ENCODE measurements at places on chromosomes 1 and 21.

DNA sequence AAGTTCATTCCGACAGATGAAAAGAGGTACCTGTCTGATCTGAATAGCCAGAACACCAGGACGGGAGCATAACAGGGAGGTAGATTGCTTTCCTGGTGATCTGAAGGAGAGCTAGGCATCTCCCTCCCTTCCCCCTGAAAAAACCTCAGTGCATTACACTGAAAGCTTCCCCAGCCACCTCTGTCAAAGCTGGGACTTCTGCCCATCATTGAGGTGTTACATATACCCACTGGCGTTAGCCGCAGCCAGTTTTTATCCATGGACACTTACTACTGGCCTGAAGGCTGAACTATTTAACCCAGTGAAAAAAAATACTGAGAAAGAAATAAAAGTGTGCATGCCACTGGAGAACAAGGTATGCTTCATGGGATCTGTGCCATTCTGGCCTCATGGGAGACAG lies 568.3 kb upstream of the ADAMTS5 start:
- DNase-seq = no peak

GRCh38 chr1:59136541-59137275 lies 160.2 kb upstream of the FGGY start:
- peak; percentile 64 for DNase-seq

DNA sequence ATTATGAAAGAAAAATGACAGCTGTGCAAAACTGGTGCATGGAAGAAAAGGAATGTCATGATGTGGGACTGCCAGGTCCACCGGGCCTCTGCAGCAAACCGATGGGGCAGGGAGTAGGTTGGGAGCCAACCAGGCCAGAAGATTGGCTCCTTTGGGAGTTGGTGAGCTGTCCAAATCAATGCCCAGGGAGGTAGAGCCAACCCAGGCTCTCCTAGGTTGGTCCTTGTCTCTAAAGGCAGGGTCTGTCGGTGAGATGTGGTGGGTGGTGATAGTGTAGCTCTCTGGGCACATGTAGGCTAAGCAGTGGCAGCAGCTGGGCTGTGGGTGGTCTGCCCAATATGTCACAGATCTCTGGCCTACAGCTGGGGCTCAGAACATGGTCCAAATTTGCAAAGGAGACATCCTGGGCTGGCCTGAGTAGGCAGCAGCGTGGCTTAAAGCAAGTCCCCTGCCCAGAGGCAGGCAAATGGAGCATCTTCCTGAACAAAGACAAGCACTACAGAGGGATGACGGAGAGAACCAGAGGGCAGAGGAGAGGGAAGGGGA lies 61.2 kb upstream of the PRDX6 start:
- no peak for DNase-seq

GRCh38 chr1:80202118-80202517 lies 1195.6 kb upstream of the ADGRL4 start:
- no peak for DNase-seq

DNA sequence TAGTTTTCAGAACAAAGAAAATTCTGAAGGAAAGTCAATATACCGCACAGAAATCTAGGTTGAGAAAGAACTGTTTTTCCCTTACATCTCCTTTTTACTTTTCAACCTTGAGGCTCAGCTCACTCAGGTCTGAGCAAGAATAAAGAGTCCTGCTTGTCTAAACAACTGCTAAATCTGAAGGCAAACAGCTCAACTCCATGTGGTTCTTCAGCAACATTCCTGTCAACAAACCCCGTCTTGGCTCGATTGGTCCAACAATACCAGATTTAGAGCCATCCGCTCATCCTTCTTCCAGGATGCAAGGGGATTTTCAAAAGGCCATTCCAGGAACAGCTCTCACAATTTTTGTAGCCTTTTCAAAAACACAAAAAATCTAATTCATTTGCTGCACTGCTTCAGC lies 119.8 kb downstream of the HLCS start:
- no peak for DNase-seq

- no peak for DNase-seq
Observed at GRCh38 chr21:33289199-33289819, 23.1 kb downstream of the IL10RB start.

- no peak for DNase-seq
Observed at GRCh38 chr1:240284656-240285414, 193.2 kb downstream of the FMN2 start.

GRCh38 chr1:67952071-67952470 lies 98.4 kb downstream of the DIRAS3 start:
- DNase-seq = no peak

GRCh38 chr1:226360106-226360746 lies 47.7 kb downstream of the PARP1 start:
- no peak for DNase-seq

GRCh38 chr1:246160905-246161304 lies 346.2 kb downstream of the SMYD3 start:
- no peak for DNase-seq

- DNase-seq = peak; percentile 52
Observed at GRCh38 chr1:112614460-112615065, 4.4 kb downstream of the ST7L start.

- DNase-seq = peak; percentile 4
Observed at GRCh38 chr1:18972531-18972930, 16.1 kb upstream of the IFFO2 start.

DNA sequence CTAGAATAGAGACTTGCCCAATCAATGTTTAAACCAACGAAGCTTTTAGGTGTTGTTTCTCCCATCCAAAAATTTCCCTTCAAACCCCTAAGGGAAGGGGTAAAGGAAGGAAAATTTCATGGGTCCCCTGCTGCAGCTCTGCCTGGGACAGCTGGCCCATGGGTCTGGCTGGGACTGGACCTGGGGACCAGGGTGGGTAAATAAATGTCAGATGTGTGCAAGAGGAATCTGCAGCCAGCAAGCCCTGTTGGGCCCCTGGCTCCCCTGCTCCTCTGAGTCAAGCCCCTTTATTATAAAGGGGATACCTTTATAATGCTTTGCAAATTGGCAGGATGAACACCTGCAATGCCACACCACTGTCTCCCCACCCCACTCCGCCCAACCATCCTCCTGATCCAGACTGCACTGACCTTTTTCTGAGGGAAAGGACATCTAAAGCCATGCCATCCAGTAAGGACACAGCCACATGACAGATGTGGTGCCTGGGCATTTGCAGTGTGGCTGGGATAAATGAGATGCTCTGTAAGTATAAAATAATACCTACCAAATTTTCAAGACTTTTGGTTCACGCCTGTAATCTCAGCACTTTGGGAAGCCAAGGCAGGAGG lies 1.9 kb upstream of the TMEM125 start:
- DNase-seq = no peak

DNA sequence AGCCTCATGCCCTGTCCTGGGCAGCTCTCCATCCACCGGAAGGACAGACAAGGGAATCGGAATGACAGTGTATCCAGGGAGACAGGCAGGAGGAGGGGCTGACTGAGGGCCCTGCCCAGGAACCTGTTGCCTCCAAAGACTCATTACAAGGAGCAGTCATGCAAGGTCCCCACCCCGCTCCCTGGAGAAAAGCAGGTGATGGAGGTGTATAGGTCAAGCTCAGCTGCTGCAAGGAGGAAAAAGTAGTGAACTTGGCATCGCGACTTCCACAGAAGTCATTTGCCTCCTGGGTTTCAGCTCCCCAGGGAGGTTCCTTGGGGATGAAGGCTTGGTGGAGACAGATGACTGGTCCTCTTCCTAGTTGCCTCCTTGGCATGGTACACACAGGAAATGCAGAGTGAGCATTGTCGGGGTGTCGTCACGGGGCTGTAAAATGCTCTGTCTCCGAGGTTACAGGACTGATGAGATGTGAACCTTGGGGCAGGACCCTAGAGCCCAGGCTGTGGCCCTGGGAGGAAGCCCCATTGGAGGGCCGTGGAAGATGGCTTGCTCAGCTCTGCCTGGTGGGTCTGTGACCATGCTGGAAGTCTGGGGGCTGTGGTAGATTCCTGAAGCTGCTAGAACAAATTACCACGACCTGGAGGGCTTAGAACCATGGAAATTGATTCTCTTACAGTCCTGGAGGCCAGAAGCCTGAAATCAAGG lies 219.6 kb upstream of the C1orf174 start:
- no peak for DNase-seq

GRCh38 chr1:92502247-92502646 lies 15.5 kb upstream of the GFI1 start:
- peak; percentile 74 for DNase-seq

DNA sequence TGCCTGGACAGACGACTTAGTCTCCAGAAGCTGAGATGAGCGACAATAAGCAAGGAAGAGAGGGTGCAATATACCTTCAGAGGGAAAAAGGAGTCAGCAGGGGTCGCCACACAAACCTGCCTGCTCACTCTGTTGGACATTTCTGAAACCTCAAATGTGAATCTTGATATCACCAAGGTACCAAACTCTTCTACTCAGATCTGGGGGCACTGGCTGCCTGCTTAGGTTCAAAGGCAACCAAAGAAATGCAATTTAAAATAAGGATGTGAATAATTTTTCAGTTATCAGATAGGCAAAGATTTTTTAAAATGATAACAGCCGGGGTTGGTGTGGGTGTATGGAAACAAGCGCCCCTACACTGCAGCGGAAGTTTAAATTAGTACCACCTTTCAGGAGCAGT lies 164.2 kb downstream of the HIVEP3 start:
- no peak for DNase-seq

DNA sequence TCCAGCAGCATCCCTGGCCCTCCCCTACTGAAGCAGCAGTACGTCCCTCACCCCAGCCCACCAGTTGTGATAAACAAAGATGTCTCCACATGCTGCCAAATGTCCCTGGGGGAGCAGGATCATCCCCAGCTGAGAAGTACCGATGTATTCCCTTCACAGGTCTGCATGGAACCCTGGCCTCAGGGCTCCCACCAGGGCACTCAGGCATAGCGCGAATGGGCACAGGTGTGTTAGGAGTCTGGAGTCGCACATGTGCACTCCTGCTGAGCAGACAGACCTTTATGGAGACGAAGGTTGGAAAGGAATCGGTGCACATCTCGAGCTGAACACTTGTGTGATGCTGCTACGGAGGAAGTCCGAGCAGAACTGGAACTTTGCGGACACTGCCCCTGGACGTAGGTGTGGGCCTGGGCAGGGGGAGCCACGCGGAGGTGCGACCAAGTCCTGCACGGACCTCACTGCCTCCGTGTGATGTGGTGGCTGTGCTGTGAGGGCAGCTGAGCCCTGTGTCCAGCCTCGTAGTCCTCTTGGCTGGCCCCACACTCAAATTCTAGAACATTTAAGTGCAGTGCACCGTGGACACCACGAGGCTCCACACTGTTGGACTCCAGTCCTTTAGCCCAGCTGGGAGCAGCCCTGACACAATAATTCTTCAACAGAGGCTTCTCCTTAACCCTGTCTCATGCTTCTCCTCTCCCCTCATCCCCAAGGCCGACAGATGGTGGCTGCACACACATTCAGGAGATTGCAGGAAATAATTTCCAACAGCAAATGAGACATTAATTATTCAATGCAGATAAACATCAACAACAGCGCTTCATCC lies 43.4 kb downstream of the RSPH1 start:
- DNase-seq = no peak

GRCh38 chr1:16607433-16607851 lies 5.9 kb downstream of the NBPF1 start:
- no peak for DNase-seq
